NCI-H1105 (cell line): ENCODE measurements at places on chromosomes 5 and 9.
A peak's percentile ranks its signal among the peaks of the same experiment; 100 is the strongest.

DNA sequence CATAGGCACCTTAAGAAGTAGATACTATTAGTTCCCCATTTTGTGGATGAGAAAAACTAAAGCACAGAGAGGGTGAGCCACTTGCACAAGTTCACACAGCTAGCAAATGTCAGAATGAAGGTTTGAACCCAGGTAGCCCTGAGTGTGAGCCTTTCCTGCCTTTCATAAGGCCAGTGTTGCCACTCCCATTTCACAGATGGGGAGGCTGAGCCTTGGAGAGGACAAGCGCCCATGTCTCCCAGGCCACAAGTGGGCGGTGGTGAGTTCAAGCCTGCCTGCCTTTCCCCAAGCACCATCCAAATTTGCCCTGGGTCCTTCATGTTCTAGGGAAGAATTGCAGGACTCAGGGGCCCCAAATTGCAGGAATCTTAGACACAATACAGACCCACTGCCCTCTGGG is 50.6 kb downstream of the LHX2 start:
- DNase-seq, result no peak

DNA sequence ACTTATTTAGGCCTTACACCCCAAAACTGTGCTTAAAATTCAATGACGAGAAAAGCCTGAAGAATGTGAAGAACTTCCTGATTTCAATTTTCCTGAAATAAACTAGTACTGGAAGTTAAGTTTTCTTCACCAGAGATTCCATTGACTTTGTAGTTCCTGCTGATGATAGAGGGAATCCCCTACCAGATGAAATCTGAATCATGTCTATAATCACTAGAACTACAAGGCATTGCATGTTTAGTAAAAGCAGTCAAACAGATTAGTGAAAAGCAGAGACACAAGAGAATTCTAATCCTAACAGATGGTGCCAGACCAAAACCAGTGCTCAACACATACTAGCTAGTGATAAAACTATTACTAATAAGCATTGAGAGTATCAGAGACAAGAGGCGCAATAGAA is 130.0 kb downstream of the PDE4D start:
- no peak for DNase-seq

DNA sequence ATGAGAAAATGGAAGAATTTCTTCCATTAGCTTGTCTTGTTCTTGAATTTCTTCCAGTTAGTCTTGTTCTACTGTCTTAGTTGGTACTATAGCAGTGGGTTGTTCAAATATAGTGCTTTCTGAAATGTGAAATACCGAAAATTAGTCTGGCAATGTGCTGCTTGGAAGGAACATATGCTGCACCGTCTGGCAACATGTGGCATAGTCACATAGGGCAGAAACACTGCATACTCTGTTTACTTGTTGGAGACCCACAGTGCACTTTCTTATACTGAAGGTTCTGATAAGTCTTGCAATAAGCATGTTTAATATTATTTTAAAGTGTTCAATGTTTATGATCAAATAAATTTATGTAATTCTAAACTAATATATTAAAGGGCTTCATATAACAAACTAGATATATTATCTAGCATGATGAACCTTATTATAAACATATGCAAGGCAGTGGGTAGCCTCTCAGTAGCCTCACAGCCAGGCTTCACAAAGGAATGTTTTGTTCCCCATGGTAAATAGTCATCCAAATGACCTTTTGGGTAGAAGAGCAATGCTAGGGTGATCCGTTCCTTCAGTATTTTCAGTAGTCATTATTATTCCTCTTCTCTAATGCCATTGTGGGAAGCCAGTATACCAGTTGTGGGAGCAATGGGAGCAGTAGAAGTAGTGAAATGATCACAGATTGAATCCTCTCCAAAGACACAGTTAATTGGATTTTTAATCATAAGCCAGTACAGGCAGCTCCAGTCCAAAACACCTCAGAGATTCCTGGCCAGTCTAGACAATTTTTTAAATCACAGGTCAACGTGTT is 1106.7 kb downstream of the DTWD2 start:
- no peak for DNase-seq

GRCh38 chr5:153782589-153783361 is 255.9 kb downstream of the FAM114A2 start:
- no peak for DNase-seq

- DNase-seq, result no peak
Measured at GRCh38 chr5:6066016-6066415, 312.3 kb downstream of the MED10 start.

- DNase-seq, result no peak
Measured at GRCh38 chr5:97764700-97765099, 581.7 kb upstream of the RIOK2 start.

DNA sequence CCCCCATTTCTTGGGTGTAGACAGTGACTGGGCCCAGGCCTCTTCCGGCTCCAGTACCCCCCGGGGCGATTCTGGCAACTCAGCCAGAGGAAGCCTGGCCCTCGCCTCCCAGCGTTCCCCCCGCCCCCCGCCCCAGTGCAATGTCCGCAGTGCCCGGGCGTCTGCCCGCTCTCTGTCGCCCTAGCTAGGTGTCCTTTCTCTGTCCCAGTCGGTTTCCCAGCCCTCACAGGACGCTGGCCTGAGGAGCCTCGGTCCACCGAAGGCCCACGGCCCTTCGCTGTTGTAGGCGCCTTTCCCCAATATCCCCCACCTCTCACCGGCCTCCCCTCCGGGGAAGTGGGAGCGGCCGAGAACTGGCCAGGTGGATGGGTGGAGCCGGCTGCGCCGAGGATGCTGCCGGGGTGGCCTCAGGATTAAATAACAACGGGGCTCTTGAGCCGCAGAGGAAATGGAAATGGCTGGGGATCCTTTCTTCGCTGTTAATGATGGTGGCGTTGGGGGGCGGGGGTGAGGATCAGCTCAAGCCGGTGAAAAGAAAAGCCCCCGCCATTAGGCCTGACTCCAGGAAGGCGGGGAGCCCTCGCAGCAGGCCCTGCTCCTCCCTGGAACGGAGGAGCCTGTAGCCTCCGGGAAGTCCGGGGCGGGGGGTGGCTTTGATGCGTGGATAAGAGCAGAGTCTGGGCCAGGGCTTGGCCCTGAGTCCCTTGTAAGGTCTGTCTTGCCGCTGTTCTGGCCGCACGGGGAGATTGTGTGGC is 1.1 kb upstream of the SPRY4 start:
- DNase-seq, result peak; percentile 20

DNA sequence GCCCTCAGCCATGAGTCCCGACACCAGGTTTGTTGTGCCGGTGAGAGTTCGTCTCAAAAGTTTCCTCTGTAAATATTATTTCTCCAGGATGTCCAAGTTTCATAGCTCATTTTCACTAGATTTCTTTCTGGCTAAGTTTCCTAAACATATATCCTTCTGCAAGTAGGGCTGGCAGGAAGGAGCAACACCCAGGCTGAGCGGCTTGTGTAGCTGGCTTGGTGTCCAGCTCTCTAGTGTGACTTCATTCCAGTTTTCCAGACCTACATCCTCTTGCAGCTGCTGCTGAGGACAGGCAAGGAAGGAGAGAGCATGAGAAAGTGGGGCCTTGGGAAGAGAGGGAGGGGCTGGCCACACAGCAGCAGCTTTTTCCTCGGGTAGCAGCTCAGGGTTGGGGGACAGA is 80.3 kb downstream of the FGF1 start:
- no peak for DNase-seq

DNA sequence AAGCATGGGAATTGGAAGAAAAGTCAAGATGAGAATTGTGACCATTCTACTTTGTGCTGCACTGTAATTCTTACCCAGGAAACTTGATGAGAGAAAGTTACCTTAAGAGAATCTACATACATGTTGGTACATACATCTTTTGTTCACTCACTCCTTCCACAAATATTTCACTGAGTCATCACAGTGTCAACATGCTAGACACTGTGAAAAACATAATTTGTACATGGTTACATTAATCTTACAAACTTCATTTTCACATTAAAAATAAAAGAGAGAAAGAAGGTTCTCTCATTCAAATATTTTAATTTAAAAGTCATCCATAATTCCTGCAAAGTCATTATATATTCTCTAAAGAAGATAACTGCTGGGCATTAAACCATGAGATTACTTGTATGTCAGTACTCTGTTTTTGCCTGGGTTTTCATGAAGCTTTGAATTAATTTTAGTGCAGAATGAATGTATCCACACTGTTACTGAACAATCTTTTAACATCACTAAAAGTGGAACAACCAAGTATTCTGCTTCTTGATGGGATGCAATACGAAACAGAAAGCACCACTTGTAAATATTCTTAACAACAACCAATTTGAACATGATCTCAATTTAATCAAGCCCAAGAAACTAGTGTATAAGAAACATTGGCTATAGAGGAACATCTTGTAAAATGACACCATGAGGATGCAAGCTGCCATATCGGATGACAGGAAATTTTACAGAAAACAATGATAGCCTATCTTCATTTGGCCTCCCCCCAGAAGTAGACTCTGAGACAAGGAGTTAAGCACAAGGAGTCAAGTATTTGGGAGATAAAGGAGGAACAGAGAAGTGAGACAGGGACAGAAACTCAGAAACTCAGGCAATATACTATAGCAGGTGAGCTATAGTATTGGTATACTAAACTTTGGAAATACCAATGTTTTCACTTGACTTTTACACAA is 28.4 kb downstream of the ERP44 start:
- no peak for DNase-seq

DNA sequence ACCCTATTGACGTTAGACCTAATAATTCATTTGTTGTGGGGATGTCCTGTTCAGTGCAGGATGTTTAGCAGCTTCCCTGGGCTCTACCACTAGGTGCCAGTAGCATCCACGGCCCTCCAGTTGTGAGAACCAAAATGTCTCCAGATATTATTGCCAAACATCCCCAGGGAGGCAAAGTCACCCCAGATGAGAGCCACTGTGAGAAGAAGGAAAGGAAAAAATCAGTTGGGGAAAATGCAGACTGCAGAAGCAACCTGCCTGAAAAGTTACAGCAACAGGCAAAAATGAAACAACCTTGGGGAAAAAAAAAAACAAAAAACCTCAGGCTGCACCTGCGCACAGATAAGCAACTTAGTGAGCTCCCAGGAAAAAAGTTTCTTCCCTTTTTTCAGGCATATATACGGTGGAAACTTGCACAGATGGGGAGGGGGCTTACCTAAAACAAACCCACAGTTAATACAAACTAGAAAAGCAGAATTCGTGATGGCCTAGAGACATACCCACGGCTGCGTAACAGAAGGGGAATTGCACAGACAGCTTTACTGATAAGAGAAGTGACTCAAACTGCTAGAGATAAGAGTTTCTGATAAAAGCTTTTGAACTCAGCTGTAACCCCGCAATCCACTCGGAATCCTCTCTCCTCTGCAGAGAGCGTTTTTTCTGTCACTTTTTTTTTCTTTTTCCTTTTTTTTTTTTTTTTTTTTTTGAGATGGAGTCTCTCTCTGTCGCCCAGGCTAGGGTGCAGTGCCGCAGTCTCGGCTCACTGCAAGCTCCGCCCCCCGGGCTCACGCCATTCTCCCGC is 29.8 kb upstream of the FBP1 start:
- DNase-seq, result peak; percentile 18

DNA sequence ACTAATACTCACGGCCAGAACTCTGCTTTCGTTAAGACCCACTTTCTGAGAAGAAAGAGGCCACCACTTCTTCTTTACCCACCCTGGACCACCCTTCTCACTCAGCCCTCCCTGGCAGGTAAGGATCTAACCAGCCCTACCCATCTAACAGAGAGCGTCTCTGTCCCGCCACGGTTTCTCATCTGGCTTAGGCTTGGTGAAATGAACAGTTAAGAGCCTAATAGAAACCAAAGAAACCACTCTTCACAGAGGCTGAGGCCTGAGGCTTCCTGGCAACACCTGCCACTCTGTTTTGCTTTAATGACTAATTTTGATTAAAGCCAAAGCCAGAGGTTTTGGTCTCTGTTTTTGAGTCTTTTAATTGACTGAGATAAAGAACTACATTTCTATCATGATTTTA is 354.1 kb upstream of the SLC30A5 start:
- no peak for DNase-seq

DNA sequence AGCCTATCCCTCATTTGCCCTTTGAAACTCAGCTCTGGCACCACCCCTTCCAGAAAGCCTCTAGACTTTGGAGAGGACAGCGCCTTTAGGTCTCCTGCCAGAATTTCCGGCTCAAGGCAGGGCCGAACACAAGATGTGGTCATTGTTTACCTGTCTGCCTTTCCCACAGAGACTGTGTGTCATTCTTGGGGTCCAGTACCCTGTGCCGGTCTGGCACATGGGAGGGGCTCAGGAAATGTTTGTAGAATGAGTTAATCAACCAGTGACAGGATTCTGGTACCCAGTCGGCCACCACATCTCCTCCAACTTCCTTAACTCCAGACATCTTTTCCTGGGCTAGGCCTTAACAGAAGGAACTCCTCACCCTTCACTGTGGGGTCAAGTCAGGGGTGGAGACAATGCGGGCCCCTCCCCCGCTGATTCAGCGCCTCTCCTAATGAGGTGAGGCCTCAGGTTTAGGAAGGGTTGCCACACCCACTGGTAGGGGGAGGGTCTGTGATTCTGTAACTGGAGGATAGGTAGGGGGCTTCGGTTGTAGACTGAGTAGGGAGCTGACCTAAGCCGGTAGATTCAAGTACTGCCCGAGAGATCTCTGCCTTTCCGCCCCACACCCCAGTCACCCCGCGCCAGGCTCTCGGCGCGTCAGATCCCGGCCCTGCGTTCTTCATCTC is 29.3 kb downstream of the PCDH1 start:
- DNase-seq, result no peak

DNA sequence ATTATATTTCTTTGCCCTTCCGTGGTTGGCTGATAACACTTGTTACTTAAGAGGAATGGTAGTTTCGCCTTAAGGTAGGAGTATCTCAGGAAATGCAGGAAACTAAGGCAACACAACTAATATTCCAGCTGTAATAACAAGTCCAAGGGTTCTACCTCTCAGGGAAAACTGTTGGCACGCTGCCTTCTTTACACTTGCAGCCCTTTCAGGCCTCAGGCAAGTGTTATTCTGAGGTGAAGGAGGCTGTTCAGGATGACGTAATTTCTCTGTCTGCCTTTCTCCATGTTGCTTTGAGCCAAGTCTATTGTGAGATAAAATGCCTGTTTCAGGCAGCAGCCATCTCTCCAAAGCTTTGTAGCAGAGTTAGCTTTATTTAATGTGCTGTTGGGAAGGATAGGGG is 38.0 kb downstream of the VCAN start:
- peak; percentile 28 for DNase-seq

GRCh38 chr9:104921067-104921741 is 6.8 kb downstream of the ABCA1 start:
- no peak for DNase-seq

GRCh38 chr9:38622288-38622674 is 1.9 kb upstream of the ANKRD18A start:
- DNase-seq, result peak; percentile 60

DNA sequence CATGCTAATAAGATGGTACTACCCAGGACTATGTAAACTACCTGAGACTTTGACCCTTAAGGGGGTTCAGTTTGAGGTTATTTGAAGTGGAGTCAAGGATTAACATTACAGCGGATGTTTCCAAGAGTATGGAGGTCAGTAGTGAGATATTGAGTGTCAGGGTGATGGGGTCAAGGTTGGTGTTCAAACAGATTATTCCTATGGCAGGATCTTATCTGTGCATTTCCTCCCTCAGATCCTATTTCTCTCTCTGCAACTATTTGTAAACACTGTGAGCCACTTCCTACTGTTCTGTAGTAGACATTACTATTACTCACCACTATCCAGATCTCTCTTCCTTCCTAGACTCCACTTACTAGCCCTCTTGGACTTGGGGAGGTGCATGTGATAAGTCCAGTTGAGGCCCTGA is 54.0 kb upstream of the STOM start:
- DNase-seq, result no peak
